ENCODE measurements at places on chromosomes 11 and 22.

DNA sequence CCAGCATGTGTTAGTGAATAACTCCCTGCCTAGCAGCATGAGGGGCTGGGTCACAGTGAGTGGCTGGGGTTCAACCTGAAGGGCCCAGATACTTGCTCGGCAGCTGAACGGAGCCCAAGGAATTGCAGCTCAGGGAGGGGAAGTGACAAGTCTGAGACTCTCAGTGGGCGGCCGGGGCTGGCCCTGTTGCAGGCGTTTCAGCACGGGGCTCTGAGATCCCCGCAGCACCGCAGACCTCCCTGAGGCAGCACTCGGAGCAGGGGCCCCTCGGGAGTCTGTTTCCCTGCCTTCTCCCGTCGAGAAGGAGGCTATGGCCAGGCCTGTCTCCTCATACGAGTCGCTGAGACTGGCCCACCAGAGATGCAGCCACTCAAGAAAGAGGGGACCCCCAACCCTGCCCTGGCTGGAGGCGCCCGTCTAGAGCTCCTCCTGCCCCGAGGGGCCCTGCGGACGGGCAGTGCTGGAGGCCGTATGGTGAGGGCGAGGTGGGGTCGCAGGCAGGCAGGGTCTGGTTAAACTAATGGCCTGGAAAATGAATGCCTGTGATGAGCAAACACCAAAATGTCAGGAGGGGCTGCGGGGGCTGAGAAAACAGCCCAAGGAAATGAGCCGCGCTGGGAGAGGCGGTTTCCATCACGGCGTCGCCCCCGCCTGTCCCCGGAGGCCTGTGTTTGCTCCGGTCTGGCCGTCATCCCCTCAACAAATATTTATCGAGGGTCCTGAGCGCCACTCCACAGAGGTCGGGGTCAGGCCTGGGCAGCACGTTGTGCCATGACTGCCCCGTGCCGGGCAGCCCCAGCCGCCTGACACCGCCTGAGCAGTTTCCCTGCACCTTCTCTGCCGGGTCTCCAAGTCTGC lies 9.3 kb downstream of the TSSC4 start:
- no peak for DNase-seq

DNA sequence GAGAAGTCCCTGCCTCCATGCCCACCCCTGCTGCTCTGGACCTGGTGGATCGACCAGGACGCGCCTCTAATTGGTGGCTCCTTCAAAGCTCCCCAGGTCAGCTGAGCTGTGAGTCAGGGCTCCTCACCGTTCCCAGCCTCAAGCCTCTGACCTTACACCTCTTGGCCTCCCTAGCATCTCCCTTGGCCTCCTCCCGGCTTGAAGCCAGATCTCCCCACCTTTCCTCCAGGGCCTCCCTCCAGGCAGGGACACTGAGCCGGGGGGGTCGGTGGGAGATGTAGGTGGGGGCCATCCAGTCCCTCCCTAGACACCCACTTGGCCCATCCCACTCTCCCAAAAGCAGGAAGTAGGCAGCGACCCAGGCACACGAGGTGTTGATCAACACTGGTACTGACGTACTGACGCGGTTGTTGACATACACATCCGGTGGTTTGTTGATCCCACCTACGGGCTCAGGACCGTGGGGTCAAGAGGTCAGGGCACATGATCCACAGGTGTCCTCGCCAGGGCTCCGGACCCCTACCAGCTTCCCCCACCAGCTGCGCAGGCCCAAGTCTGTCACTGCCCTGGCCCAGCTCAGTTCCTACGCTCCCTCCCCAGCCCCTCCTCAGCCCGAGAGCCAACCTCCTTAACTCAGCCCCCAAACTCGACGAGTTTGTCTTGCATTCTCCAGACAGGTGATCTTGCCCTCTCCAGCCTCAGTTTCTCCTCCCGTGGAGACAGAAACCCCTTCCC lies 802 bp downstream of the ATG2A start:
- DNase-seq: no peak

- no peak for DNase-seq
These were observed 13.1 kb upstream of the TCF20 start for GRCh38 chr22:42283278-42284201.

DNA sequence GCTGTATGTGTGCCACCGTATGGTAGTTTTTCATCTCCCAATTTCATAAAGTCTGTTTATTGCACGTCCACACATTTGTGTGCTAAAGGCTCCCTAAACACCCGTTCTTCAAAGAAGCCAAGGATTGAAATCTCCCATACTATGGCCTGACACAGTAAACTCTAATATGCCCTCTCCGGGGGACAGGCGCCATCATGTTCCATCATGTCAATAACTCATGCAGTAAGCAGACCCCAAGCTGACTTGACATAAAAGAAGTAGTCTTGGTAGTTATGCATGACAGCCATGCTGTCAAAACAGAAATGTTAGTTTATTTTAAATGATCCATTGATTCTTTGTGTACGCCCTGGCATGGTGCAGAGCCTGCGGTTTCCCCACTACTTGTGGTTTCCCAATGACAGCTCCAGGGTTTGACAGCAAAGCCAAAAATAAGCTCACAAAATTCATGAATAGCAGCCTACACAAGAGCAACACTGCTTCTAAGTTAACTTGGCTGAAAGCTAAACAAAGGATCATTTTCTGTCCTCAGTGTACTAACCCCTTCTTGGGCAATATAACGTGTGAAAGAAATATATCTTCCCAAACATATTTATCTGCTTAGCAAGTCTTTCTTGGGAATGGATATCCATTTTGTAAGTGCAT lies 56.5 kb upstream of the CABP7 start:
- no peak for DNase-seq

DNA sequence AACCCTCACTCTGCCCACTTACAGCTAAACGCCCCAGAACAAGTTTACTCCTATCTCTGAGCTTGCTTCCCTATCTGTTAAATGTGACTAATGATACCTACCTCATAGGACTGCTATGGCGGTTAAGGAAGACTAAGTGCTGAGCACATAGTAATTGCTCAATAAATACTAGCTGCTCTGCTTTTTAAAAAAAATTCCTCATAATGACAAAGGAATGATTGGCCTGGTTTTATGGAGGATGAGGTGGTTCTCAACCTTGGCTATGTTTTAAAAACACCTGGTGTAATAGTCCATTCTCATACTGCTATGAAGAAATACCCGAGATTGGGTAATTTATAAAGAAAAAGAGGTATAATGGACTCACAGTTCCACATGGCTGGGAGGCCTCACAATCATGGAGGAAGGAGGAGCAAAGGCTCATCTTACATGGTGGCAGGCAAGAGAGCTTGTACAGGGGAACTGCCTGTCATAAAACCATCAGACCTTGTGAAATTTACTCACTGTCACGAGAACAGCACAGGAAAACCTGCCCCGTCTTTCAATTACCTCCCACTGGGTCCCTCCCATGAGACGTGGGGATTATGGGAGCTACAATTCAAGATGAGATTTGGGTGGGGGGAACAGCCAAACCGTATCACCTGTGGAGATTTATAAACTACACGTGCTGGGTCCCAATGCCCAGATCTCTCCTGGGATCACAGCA lies 127.2 kb upstream of the SYT13 start:
- DNase-seq: no peak

DNA sequence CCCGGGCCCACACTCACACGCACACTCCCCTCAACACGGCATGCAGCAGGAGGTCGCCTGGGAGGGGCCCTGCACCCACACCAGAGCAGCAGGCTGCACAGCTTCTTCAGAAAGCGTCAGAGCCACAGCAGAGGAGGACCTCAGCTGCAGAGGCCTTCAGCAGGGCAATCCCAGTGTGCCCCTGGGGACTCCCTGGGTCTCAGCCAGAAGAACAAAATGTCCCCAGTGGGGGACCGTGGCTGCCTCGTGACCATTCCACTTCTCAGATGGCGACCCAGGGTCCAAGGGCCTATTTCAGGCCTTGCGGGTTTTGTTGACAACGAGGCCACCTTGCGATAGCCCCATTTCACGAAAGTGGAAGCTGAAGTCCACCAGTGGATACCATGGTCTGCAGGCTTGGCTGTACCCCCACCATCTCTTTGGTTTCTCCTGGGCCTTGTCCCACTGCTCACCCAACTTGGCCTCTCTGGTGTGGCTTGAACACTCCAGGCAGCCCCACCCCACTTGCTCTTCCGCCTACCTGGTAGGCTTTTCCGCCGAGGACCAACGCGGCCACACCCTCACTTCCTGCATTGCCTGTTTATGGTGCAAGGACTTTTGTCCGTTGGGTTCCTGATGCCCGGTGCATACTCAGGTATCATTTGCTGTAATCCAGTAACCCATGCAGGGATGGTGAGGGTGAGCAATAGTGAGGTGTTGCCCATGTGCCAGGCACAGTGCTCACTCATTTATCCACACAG lies 38.1 kb downstream of the MB start:
- DNase-seq: no peak

- no peak for DNase-seq
These were observed 9.5 kb downstream of the C1QTNF6 start for GRCh38 chr22:37178350-37179125.

GRCh38 chr11:49851971-49852389 lies 100.2 kb upstream of the OR4C13 start:
- DNase-seq: no peak

GRCh38 chr11:77372726-77373125 lies 71.2 kb upstream of the GDPD4 start:
- no peak for DNase-seq

- no peak for DNase-seq
These were observed 38.1 kb downstream of the GNB1L start for GRCh38 chr22:19816372-19817119.

GRCh38 chr11:60764879-60765278 lies 8.2 kb downstream of the MS4A15 start:
- DNase-seq: no peak

DNA sequence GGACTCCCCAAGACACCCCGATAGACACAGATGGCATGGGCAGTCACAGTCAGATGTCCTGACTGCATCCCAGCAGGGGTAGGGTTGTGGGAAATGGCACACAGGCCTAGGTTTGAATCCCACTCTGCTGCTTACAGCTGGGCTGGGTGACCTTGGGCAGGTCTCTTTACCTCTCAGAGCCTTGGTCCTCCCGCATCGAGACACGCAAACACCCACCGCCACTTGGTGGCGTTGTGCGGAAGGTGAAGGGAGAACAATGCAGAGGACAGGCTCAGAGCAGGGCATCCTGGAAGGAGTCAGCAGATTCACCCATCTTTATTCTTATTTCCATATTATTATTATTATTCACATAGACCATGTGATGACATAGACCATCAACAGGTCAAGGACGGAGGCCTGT lies 140.5 kb downstream of the MIAT start:
- no peak for DNase-seq

- no peak for DNase-seq
These were observed 16.5 kb upstream of the FXYD2 start for GRCh38 chr11:117840881-117841550.

DNA sequence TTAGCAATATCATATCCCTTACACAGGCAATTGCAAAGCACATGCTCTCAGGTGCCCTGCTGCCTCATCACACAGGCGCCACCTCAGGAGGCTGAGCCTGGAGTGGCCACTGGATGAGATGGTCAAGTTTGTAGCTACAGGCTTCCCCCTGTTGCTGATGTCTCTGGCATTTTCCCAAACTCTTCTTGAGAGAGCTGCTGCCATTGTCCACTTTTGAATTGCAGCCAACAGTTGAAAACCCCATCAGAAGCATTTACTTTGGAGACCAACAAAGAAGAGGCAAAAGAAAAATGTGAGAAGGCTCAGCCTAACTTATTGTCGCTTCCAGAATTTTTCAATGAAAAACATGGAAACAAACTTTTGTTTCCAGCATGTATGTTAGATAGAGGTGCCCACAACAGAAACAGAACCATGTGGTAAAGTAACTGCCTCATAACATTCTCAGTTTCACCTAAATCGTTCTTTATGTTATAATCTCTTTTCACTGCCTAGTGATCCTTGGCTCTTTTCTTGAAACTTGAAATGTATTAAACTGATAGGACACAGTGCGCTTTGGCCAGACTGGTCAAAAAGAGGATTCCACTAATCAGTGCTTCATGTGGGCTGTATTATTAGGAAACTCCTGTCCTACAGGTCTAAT lies 47.6 kb upstream of the OR8B8 start:
- no peak for DNase-seq

GRCh38 chr11:76678321-76678720 lies 7.8 kb upstream of the LRRC32 start:
- DNase-seq: no peak

DNA sequence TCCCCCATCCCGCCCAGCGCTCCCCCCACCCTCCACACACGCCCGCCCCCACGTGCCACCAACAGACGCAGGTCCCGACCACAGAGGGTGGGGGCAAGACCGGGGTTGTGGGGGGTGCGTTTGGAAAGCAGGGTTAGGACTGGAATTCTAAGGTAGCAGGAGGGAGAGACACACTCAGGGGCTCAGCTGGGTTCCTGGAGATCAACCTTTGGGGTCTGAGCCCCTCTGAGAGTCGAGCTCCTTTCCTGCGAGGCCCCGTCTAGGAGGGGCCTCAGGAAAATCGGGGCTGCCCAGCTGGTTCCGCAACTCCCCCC lies 429 bp downstream of the PGGHG start:
- DNase-seq: no peak

GRCh38 chr11:79030448-79030847 lies 410.4 kb downstream of the TENM4 start:
- DNase-seq: no peak

DNA sequence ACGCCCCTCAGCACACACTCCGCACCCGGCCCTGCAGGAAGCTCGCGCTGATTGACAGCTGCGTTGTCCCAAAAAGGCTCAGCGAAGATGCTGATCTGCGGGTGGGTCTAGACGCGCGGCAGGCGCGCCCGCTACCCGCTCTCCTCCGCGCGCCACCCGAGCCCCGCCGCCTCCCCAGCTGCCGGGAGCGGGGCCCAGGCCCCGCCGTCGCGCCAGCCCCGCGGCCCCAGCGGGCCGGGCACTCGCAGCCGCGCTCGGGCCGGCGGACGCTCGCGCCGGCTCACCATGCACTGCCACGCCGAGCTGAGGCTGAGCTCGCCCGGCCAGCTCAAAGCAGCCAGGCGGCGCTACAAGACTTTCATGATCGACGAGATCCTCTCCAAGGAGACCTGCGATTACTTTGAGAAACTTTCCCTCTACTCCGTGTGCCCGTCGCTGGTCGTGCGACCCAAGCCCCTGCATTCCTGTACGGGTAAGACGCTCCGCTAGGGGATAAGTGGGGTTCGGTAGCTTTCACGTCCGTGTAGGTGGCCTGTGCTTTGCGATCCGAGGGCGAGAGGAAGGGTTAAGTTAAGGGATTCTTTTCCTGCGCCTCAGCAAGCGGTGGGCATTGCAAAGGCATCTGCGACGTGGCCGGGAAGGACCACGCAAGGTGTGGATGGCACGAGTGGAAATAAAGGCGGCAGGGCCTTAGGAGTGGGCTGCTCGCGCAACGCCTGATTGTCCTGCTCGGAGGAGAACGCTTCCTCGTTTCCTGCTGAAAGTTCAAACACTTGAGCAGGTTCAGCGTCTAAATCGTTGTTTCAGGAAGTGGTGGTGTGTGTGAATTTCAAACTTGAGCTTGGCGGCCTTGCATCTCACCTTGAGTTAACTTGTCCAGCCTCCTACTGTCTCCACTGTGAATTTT lies at the start of gene BARX2:
Gene BARX2, plus strand, starts transcription at position 98 of the 907 bp plus-strand sequence. Its CDS starts 188 bp downstream, at position 286.
- no peak for DNase-seq

DNA sequence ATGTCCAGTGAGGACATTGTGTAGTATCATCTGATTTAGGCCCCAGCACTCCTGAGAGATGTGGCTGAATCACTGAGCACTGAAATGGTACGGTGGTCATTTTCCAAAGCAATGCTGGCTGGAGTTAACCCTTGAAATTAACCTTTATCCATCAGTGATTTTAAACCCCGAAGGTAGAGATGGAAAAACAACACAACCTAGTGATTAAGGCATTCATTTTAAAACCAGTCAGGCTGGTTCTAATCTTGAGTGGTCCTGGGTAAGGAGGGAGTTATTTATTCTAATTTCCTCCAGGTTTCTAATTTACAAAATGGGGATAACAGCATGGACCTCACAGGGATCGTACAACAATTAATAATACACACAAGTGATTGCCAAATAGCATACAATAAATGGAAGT lies 6.6 kb upstream of the CSNK2A3 start:
- no peak for DNase-seq

GRCh38 chr11:56558574-56558973 lies 15.5 kb upstream of the OR5M11 start:
- DNase-seq: no peak
